Forelimb muscle (tissue), 1 donor: ENCODE measurements at places on chromosomes 4 and X.
A peak's percentile ranks its signal among the peaks of the same experiment; 100 is the strongest.

DNA sequence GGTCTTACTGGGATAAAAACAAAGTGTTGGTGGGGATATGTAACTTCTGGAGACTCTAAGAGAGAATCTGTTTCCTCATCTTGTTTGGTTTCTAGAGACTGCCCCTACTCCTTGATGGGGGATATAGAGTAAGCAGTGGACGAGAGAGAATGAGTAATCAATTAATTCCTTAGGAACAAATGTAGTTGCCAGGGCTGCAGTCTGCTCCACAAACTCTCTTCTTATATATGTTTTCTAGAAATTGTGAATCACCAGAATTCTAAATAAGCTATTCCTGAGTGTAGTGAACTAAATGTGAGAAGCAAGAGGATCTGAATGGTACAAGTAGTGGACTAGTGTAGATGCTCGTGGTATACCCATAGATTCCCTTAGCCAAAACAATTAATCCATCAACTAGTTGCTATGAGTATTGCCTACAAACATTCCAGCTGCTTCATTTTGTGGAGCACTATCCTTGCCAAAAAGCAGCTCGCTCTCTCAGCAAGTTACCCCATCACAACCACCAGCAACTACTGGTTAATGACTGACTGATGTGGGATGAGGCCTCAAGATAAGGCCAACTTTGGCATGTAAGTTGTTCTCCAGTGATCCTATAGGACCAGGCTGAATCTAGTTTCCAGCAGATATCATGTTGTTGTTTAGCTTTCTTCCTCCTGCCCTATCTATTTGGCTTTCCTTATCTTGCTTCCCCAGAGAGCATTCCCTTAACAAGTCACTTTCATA lies 273.0 kb downstream of the SLC7A11 start:
- DNase-seq: no peak

DNA sequence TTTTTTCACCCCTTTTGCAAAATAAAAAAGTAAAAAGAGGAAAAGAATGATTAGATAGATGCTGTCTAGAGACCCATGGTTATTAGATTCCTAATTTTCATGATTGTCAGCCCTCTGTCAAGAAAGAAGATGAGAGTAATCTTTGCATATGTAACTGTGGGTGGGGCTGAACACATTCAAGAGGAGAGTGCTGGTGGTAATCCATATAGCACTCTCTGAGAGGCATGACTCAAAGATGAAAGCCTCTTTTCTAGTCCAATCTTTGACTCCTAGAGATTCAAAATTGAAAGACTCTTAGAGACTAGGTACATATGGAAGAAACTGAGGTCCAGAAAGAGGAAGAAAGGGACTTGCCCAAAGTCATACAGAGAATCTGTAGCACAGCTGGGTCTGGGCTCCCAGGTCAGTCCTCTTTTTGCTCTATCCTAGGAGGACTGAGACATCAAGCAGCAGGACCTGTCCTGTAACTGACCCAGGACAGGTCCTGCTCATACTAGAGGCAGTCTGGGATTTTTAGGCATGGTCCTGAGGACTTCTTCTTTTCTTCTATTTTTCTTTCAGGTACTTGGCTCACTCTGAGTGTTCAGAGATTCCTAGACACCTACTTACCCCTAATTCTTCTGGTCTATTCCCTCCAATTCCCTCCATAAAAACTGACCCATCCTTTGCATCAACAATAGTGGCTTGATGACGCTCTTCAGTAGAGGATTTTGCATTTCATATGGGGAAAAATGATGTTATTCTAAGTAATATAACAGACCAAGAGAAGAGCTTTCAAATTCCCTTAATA lies 23.8 kb downstream of the VSIG4 start:
- DNase-seq: no peak

- DNase-seq: no peak
Observed at GRCh38 chrX:123049071-123049625, 134.9 kb upstream of the GRIA3 start.

GRCh38 chr4:184409911-184410692 lies 64.2 kb downstream of the IRF2 start:
- DNase-seq: no peak

DNA sequence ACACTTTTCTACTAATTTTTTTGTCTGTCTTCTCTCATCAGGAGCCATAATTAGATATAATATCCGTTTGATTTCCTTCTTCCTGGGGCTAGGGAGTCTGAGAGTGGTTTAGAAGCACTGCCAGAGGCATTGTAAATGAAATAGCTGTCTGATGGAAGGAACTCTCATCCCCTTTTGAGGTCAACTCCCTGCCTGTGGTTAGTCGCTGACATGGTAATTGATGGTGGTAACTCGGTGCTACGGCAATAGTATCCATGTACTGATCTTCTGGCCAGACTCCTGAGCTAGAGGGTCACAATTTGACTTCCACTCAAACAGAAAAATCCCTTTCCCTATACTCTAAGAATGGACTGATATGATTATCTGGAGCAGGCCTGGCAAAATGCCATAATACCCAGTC lies 108.1 kb upstream of the TRPC5 start:
- no peak for DNase-seq

DNA sequence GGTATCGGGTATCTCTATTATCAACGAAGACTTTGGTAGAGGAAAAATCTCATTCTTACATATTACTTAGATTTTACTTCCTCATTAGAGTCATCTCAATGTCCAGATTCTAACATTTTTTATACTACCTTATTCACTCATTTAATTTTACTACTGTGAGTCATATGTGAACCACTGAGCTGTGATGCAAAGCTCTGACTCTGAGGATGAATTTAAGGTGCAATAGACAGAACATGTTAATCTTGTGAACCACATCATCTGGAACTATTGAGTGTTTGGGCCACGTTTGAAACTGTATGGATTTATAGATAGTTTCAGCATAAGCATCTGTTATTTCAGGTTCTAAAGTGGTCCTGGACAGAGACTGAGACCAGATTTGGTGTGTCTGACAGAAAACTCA lies 78.4 kb downstream of the PWWP3B start:
- DNase-seq: no peak

- no peak for DNase-seq
Observed at GRCh38 chr4:110898290-110898689, 275.4 kb upstream of the PITX2 start.

DNA sequence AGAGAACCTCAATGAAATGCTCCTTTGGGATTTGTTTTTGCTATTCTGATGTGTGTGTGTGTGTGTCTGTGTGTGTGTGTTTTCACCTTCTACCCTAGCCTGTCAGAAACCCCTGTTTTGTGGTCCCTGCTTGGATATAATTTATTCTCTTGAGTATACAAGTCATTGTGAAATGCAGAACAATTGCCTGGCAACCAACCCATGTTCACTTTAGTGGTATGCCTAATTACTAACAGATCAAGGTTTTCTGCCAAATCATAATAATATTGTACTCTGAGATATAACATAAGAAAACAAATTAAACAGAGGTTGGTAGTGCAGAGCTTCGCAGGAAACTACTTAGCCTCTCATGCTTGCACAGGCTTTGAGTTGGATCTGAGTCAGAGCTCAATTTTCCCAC lies 7.0 kb upstream of the TET2 start:
- no peak for DNase-seq

GRCh38 chr4:2750719-2751605 lies 5.2 kb downstream of the TNIP2 start:
- no peak for DNase-seq

GRCh38 chr4:83536362-83537272 lies 709 bp downstream of the GPAT3 start:
- DNase-seq: no peak

- DNase-seq: no peak
Observed at GRCh38 chrX:119618439-119618838, 12.2 kb upstream of the NKRF start.

GRCh38 chr4:8307714-8308113 lies 38.2 kb downstream of the HTRA3 start:
- DNase-seq: no peak

DNA sequence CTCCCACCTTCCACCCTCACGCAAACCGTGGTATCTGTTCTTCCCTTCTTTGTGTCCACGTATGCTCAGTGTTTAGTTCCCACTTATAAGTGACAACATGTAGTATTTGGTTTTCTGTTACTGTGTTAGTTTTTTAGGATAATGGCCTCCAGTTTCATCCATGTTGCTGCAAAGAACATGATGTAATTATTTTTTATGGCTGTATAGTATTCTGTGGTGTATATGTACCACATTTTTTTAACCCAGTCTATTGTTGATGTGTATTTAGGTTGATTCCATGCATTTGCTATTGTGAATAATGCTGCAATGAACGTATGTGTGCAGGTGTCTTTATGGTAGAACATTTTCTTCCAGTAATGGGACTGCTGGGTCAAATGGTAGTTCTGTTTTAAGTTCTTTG lies 228.1 kb downstream of the FBXO8 start:
- no peak for DNase-seq

- no peak for DNase-seq
Observed at GRCh38 chrX:153627675-153628111, 19.3 kb upstream of the DUSP9 start.

- DNase-seq: no peak
Observed at GRCh38 chr4:56876264-56876663, 31.4 kb upstream of the REST start.

GRCh38 chrX:15645266-15645665 lies 19.3 kb downstream of the CLTRN start:
- DNase-seq: no peak

DNA sequence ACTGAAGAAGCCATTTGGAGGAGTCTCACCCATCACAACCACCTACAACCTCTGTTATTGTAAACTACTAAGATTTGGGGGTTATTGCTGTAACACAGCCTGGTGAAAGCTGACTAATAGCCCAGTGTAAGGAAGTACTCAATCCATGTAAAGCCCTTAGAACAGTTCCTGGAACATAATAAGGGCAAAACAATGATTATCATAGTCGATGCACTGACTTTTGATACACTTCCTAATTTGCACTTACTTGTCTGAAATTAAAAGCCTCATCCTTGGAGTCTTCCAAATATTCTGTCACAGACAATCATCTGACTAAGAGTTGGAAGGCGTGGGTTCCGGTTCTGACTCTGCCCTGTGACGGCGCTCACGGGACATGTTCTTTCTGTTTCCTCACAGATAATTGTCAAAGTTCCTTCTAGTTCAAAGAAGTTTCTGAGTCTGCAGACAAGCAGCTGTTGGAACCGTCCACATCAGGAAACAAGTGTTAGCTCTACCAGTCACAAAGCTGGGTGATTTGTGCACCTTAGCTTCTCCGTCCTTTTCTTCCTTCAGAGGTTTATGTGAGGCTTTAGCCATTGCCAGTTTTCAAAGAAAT lies 33.4 kb upstream of the RASGEF1B start:
- no peak for DNase-seq

DNA sequence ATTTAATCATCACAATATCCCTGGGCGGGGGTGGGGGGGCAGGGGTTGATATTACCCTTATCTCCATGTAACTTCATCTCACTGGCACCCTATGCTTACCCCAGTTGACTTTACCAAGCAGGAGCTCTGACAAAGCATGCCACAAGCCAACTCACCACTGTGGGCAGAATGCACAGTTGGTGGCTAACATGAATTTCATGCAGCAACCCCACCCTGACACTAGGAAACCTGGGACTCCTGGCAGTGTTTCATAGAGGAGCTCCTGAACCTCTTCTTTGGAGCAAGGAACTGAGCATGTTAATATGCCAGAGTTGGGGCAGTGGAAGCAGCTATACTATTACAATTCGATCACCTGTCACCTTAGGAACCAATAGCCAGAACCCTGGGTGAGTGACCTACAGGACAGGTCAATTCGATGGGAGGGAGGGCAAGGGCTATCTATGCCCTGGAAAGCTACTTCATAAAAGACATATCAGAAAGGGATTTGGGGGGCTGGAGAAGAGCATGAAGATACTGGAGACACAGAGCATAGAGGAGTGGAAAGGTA lies 97.2 kb upstream of the ACSL4 start:
- no peak for DNase-seq

GRCh38 chr4:31538877-31539276 lies 818.7 kb downstream of the PCDH7 start:
- DNase-seq: no peak

DNA sequence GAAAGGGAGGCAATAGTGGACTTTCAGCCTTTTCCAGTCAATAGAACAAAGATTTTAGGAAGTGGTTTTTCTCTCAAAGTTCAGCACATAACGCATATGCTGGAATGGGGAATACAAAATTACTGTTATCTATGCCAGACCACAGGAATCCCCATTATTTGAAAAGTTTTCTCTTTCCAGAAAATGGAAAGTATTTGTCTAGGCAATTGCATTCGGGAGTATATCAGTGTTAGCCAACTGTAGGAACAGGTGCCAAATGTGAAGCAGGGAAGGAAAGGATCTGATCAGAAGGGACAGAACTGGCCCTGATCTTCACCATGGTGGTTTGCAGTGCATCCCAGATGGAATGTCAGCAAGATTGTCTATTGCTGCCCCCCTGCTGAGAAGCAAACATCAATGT lies 213.6 kb downstream of the CPE start:
- peak; percentile 45 for DNase-seq

DNA sequence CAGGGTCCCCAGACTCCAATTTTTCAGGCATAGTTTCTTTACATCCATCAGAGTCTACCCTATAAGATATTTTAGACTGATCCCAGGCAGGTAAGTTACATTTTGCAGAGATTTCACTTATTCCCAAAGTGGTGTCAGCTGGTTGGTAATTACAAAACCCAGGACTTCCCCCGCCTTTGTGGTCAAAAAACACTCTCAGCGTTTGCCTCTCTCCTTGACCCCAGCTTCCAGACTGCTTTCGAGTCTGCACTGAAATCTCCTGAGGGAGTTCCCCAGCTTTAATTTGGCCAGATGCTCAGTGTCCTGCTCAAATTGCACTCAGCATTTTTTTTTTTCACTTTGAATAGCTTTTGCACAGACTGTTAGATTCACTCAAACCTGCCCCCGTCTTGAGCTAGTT lies 11.2 kb upstream of the AMOT start:
- no peak for DNase-seq

- DNase-seq: no peak
Observed at GRCh38 chr4:1952719-1953118, 56.1 kb downstream of the NELFA start.

GRCh38 chr4:106258145-106259045 lies 57.6 kb downstream of the TBCK start:
- DNase-seq: no peak

- no peak for DNase-seq
Observed at GRCh38 chr4:82194329-82194728, 179.5 kb downstream of the HNRNPD start.

- no peak for DNase-seq
Observed at GRCh38 chrX:41384051-41384705, 50.2 kb downstream of the DDX3X start.

DNA sequence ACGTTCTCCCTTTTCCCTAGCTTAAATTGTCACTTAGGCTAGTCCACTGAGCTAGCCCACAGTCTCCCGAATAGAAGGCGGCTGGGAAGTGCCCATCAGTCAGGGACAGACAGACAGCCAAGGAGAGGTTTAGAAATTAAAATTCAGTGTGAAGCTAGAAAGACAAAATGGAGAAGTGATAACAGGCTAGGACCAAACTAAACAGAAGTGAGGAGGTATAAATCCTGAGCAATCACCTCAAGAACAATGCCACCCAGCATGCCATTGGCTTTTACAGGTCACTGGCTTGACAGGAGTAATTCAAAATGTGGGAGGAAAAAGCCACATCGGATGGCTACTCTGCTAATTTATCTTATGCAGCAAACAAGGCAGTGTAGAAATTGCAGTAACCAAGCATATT lies 138.9 kb downstream of the MAPK10 start:
- DNase-seq: no peak

- DNase-seq: no peak
Observed at GRCh38 chr4:7335344-7336066, 99.2 kb downstream of the PSAPL1 start.

GRCh38 chr4:26785810-26786209 lies 74.8 kb upstream of the STIM2 start:
- no peak for DNase-seq
